ENCODE measurements at places on chromosomes 7 and 10.

DNA sequence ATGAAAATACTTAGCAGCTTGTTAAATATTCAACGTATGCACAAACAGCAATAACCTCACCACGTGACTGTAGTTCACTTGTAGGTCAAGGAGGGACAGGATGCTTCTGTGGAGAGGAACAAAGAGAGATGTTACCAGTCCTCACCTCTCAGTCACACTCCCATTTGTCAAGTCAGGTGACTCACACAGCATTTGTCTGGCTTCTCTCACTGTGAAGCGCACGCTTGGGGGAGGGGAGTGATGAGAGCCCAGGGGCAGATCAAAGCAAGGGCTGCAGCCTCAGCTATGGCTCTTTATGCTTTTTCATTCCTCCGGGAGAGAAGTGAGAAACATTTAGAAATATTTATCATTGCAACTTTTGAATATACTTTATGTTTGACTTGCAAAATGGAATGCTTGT is 2.9 kb upstream of the RBM20 start:
- DNase-seq: no peak

- DNase-seq: no peak
Measured at GRCh38 chr10:113179265-113179664, 229.2 kb downstream of the TCF7L2 start.

DNA sequence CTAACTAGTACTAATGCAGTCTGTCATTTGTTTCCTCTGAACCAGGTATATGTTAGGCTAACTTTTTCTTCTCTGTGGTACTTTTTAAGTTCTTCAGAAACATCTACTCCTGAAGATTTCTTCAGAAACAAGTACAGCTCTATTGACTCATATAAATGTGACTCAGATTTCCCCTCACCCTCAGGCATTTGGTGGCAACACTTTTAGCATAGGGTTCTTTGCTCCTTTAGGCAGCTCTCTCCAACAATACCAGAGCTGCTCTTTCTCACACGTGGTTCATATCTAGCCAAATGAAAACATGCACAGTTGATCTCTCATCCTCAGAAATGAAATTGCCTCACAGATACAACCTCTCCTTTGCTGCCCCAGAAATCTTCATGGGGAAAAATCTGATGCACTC is 939.8 kb downstream of the SORCS1 start:
- DNase-seq: no peak

DNA sequence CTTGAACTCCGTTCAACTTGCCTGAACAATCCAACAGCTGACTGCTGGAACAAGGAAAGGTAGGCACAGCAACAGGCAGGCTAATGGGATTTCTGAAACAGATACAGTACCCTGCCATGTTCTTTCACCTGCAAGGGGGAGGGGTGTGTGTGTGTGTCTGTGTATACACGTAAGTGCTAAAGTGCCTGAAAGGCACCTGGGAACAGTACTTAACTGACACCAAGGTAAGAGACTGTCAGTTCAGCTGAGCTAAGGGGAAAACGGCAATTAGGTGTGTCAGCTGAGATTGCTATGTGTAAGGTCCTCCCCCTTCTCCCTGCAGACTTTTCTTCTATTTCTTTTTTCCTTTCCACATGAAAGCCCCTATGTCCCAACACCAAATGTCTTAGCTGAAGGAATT is 27.0 kb downstream of the NAMPT start:
- no peak for DNase-seq

GRCh38 chr7:10225275-10225674 is 748.4 kb upstream of the PHF14 start:
- DNase-seq: no peak

GRCh38 chr10:86391236-86391840 is 24.7 kb upstream of the GRID1 start:
- no peak for DNase-seq

DNA sequence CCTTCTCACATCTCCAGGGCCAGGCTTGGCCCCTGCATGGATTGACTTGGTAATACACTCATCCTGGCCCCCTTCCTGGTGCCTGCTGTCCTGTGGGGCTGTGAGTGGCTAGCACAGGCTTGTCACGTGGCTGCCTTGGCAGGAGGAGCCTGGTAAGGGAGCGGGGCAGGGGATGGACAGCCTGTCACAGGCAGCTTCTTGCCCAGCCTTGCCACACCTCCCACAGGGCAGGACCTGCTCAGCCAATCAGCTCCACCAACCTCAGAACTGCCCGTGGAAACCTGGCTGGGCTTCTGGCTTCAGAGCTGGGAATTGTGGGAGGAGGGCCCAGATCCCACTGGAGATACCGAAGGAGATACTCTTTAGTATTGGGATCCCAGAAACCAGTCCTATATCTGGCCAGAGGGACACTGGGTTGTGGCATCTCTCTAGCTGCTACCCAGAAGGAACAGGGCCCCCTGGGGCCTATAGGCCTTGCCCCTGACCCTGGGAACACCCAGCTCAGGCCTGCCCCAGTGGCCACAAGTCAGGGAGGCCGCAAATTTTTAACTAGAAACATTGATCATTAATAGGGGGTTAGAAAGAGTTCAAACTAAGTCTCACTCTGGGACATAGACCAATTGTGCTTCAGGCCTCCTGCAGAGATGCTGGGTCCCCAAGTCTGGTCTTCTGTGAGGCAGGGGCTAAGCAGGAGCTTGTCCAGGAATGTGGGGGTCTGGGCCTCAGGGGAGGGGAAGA is at the start of gene HOGA1:
Gene HOGA1, plus strand, starts transcription at position 330 of the 738 bp plus-strand sequence. Its CDS starts 315 bp downstream, at position 645.
- DNase-seq: no peak

DNA sequence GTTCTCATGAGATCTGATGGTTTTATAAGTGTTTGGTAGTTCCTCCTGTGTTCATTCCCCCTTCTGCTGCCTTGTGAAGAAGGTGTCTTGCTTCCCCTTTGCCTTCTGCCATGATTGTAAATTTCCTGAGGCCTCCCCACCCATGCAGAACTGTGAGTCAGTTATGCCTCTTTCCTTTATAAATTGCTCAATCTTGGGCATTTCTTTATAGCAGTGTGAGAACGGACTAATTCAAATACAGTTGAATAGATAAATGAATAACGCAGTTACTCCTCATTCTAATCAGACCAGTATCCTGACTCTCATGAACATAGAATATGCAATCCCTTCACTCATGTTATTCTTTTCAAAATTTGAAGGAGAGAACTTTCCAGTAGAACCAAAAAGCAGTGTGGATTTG is 375.0 kb upstream of the FZD8 start:
- no peak for DNase-seq

DNA sequence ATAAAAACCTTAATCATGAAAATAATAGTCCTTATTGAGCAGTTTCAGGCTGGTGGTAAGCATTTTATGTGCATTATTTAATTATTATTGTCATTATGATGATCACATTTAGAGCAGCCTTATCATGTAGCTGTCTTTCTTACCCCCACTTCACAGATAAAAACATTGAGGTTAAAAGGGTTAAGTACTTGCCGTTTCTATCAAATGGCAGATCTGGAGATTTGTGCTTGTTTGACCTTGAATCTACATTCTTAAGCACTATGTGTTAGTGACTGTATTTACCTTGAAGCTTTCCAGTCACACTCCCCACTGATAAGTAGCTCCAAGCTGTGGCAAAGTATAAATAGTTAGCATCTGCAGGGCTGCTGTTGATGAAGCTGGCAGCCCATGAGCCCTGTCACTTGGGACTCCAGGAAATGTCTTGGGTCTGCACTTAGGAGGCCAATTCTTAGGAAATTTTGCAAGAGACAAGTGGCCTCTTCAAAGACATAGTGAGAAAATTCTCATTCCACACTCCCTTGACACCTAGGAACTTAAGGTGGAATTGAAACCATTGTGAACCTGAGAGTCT is 116.8 kb upstream of the AGR3 start:
- DNase-seq: no peak

DNA sequence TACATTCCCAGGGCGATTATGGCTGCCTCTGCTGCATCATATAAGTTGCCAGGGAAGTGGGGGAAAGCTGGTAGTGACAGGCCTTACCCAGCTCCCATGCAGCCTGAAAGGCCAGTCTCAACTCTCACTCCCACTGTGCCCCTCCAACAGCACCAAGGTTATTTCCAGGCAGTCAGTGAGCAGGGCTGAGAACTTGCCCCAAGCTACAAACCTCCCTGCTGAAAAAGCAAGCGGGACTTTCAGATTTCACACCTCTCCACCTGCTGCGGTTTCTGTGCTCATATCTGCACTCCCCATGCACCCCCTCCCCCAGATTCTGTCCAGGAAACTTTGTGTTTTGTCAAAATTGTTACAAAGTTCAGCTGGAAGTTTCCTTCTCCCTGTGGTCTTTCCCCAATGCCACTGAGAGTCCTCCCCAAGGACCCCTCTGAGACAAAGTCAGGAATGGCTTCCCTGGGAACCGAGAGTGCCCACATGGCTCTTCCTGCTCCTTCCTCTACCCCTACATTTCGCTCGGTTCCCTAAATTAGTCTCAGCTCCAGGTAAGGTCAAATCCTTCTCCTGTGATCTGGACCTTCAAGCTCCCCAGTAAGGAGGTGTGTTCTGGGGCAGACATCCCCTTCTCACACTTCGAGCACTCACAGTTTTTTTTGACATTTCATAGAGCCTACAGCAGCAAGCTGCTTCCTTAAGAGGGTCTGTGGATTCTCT is 25.3 kb upstream of the WNT2 start:
- no peak for DNase-seq

DNA sequence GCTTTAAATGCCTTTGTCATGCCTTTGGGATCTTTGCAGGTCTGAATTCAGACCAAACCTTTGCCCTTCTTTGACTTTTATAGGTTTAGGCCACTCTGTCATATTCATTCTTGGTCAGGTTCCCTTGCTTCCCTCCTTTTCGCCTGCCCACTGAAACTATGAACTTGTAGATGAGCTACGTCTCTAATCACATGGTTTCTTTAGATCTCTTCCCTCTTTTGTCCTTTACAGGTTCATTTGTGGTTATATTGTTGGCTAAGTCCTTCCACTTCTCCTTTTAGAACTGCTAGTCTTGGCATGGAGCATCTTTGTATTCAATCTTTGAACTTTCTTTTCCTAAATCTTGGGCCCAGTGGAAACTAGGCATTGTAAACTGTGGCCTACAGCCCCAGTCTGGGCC is 104.0 kb upstream of the ZEB1 start:
- no peak for DNase-seq

DNA sequence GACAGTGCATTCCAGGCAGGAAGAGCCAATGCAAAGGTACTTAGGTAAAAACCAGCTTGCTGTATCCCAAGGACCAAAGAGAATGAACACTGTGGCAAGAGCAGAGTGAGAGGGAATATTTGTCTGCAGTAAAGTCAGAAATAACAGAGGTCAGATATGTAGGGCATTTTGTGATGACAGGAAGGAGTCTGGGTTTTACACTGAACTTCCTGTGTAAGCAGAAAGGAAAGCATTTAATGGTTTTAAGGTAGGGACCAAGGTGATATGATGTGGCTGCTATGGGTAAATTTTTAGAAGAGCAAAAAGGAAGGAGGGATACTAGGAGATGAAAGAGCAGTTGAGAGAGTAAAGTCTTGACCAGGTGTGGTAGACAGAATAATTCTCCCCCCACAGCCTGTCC is 10.1 kb downstream of the ABCB1 start:
- DNase-seq: no peak

DNA sequence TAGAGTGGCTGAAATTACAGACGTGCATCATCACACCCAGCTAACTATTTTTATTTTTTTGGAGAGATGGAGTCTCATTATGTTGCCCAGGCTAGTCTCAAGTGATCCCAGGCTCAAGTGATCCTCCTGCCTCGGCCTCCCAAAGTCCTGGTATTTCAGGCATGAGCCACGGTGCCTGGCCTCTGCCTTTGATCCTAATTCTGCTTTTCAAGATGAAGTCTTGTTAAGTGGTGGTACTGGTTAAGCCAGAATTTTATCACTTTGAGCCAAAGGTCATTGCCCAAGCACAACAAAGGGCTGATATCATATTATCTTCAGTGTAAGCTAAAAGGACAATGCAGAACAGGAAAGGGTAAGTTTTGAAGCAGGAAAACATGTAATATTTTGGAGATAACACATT is 64.2 kb downstream of the MYOF start:
- DNase-seq: no peak

GRCh38 chr7:47266799-47267198 is 315.1 kb downstream of the TNS3 start:
- DNase-seq: no peak

DNA sequence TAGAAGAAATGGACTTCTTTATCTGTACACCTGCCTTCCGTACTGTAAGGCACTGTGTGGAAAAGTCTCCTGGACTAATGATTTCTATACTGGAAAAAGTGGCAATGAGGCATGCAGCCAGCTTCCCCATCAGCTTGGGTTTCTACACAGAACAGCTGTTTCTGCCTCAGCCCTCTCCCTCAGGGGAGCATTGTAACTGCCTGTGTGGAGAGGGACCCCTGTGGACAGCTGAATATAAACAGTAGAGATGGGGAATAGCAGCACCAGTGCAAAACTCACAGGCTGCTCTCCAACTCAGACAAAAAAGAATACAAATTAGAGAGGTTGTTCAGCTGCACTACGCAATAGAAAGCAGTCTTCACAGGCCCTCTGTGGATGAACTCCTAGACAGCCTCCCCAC is 451.3 kb upstream of the MBL2 start:
- no peak for DNase-seq
